Hematopoietic multipotent progenitor cell treated with erythropoietin and hydrocortisone succinate and interleukin-3 and kit ligand, for 17 days (in vitro differentiated cells): ENCODE measurements at places on chromosomes 2 and 18.

DNA sequence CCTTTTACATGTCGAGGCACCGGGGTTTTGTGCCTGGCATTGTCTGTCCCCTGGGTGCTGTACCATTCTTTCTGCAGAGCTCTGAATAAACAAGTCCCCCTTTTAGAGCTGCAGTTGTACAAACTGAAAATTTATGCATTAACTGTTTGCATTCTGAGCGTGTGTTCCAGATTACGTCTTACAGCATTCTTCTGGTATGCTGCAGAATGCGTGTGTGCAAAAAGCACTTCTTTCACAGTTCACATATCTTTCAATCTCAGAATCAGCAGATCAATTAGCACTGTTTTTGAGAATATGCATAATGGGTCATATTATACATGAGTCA, 27.5 kb downstream of the MEIS1 start:
- DNase-seq: no peak

GRCh38 chr2:180715044-180715443, 265.4 kb upstream of the UBE2E3 start:
- DNase-seq: no peak

DNA sequence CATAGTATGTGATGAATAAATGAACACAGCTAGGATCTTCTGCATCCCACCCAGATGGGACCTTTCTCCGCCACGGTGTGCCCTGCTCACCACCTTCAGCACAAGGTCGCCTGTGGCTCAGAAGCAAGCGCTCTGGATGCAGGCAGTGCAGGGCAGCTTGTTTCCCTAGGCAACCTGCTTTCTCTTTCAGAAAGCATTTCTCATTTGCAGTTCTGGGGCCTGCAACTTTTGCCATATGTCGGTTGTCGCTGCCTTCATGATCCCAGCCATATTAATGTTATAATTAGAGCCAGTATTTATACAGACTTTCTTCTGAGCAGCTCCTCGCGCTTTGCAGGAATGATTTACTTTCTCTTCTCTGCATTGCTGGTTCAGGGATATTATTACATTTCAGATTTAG, 692.8 kb downstream of the RNF144A start:
- DNase-seq: no peak

DNA sequence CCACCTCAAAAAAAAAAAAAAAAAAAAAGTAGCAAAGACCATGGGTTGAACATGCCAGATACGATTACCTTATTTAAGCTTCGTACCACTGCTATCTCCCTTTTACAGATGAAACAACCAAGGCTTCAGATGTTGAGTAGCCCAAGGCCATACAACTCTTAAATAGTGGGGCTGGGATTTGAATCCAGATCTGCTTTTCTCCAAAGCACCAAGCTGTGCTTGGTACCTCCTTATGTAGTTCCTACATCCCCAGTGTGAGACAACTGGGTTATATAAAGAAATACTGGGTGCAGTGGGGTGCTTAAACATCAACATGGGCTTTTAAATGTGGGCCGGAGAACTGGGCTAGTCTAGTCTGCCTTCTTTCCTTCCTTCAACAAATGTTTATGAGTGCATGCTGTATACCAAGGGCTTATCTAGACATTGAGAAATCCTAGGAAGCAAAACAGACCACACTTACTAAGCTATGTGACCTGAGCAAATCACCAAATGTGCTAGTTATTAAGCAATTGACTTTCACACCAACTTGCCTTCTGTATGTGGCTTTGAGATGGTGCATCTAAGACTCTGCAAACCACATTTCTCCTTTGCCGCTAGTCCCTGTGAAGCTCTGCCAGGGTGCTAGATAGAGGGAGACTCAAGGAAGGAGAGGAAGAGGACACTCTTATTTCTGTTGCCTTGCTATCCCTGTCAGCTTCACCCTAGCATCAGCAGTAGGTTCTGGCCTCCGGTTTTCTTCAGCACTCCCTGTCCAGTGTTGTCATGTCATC, 206.8 kb upstream of the FBXO11 start:
- peak; percentile 15 for DNase-seq

- DNase-seq: no peak
Measured at GRCh38 chr2:215328066-215328465, 16.2 kb downstream of the ATIC start.

DNA sequence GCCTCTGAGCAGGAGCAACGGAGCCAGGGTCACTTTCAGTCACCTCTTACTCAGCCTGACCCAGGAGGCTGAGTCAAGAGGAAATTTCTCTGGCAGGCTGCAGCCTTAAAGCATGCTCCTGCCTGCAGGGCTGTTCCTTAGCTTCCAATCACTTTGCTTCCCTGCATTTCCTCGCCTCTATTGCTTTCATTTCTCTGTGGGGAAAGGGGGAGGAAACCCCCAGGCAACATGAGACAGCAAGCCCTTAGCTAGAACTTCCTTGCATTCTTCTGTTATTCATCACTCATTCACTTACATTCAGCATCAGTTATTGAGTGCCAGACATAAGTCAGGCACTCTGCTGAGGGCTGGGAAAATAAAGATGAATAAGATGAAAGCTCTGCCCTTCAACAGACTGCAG, 13.0 kb downstream of the XDH start:
- DNase-seq: no peak

- no peak for DNase-seq
Measured at GRCh38 chr18:69956665-69957620, 9.3 kb upstream of the CD226 start.

GRCh38 chr2:28726177-28726576, 25.5 kb upstream of the PPP1CB start:
- no peak for DNase-seq

GRCh38 chr18:80010551-80010906, 22.2 kb upstream of the TXNL4A start:
- no peak for DNase-seq
